ENCODE measurements at places on chromosomes 1 and 21.

- DNase-seq: no peak
These were observed 749 bp upstream of the PEX11B start for GRCh38 chr1:145918992-145919939.

GRCh38 chr1:233614743-233615521 is 1.0 kb downstream of the KCNK1 start:
- DNase-seq: no peak

GRCh38 chr21:21963911-21964310 is 965.7 kb downstream of the NCAM2 start:
- DNase-seq: no peak

- no peak for DNase-seq
These were observed 11.0 kb downstream of the PLEKHA6 start for GRCh38 chr1:204348722-204349121.

- DNase-seq: no peak
These were observed 7.4 kb downstream of the TMED5 start for GRCh38 chr1:93172778-93173177.

DNA sequence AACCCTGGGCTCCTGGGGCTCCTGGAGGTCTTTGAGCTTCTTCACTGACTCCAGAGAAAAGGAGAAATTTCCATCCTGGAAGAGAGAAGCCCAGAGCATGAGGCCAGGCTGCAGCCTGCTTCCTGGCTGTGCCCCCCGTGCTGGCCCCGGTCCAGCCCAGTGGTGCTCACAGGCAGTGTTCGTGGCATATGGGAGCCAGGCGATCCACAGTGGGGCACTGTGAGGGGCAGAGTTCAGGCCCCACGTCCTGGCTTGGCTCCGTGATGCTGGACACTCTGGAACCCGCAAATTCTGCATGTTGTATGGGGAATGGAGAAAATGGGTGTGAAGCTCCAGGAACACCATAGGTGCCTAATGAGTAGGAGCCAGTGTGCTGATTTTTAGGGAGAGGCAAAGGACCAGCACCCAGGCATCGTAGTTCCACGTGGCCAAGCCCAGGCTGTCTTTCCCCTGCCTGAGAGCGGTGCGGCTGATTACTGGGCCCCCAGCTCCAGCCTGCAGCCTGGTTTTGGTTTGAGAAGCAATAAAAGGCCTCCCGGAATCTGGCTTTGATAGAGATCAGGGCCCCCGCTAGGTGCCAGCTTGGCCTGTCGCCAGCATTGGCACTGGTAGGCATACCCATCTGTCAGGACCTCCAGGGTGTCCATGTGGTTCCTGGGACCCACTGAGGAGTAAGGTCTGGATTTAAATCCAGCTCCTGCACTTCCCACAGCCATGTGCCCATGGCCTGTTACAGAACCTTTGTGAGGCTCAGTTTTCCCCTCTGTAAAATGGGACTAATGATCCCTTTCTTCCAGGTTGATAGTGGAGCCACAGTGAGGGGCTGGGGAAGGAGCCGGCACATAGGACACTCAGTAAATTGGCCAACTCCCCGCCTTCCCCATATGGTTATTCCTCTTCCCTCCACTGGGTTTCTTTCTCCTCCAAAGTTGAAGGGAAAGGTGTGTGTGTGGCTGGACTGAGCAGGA is 725 bp downstream of the GUCA2A start:
- DNase-seq: no peak

- no peak for DNase-seq
These were observed 112.7 kb downstream of the PRDM2 start for GRCh38 chr1:13812456-13813397.

DNA sequence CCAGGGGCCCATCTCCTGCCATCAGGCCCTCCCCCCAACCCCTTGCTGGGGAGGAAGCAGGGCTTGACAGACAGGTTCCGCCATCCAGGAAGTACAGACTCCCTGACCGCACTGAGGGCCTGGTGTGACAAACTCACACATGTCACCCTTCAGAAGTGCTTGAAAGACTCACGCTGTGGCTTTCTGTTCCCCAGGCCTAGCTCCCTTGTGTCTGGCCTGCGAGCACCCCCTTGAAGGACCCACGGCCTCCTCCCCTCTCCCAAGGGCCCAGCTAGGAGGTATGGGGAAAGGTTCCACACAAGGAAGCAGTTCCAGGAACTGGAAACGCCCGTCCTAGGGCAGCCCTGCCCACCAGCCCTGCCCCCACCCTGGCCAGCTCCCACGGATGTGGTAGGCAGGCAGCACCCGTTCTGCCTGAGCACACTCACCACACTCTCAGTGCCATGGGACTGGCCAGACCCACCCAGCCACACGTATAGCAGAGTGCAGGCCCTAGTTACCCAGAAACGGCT is 26.7 kb downstream of the SLC2A1 start:
- DNase-seq: peak; percentile 48

GRCh38 chr21:36575306-36575705 is 95.4 kb upstream of the CLDN14 start:
- DNase-seq: no peak

- DNase-seq: no peak
These were observed 71.9 kb upstream of the USP24 start for GRCh38 chr1:55286856-55287602.

DNA sequence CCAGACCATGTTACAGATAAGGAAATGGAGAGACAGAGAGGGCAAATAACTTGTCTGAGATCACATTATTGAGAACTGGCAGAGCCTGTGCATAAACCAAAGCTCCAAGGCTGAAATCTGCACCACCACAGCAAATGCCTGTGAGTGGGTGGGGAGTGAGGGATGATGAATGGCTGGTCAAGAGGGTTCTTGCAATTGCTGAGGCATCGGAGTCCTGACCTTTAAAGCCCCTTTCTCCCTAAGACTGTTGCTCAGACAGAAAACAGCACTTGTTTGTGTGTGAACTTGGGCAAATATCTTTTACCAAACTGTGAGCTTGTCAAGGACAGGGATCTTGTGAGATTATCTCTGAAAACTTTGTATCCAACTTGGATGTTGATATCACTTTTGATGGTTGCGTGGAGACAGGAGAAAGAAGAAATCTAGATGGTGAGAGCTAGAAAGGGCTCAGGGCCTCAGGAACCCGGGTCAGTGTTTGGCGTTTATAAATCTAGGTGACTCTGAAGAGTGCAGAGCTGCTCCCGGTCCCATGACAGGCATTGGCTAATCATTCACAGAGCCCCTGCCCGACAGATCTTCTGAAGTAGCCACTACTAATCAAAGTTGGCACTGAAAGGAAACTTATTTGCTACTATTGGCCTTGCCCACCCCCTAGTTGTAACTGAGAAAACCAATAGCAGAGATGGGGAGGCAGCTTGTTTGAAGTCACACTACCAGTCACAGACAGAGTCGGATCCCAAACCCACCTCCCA is 122.3 kb downstream of the FOXD2 start:
- DNase-seq: no peak

- DNase-seq: no peak
These were observed 101.5 kb downstream of the KCNN3 start for GRCh38 chr1:154768456-154769125.

GRCh38 chr1:25046194-25046532 is 116.1 kb upstream of the RUNX3 start:
- DNase-seq: no peak

GRCh38 chr1:210252621-210253051 is 20.0 kb downstream of the SERTAD4 start:
- no peak for DNase-seq

DNA sequence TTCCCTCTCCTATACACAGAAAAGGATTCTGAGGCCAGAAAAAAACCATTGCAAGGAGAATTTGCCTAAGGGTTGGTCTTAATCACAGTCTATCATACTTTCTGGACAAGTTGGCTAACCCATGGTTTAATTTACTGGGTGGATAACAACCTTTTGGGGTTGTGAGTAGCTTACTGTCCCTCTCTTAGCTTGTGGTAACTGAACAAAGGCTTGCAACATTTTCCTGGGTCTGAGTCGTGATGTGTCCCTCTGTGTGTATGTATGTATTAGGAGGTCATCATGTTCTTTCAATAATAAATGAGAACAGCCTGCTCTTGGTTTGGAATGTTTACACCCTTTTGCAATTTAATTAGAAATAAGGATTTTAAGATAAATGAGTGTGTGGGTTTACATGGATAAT is 36.7 kb downstream of the PAPPA2 start:
- no peak for DNase-seq

All from stimulated activated CD8-positive, alpha-beta memory T cell treated with anti-CD3 and anti-CD28 coated beads, Interleukin-7, amount 100 ng/mL, for 1 hour (primary cell).